NCI-H1436 treated with DMSO at 0.1 percent for 48 hours (cell line): ENCODE measurements at places on chromosomes 7 and 10.

DNA sequence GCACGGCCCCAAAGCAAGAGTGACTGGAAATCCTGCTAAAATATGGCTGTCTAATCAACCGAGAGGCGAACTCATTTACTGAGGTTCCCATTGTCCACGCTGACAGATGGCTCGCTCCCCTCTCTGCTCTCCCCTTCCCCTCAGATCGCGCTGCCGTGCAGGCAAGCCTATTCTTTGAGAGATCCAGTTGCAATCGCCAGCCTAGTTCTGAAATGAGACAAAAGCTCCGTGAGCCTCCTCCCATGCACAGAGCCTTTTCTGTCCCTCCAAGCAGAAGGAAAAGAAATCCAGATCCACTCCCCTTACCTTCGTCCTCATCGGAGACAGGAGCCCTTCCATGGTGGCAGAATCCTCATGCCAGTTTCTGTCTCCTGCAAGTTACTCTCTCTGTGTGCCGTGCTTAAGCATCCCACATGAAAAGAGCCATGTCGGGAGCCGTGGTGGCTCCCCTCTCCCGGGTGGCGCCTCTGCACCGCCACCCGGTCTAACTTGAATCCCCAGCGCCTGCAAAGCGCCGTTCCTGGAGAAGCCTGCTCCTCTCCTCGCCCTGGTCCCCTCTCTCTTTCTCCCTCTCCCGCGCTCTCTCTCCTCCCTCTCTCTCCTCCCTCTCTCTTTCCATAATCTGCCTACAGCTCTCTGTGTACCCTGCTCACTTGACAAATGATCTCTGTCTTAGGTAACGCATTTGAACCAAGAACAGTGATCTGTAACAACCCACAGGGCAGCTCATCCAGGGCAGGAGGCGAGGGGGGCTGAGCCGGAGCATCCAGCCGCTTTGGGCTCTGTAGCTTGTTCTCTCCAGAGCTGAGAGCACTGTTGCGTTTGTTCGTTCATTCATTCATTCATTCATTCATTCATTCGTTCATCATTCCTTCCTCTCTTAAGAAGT is 156.8 kb downstream of the FRMD4A start:
- no peak for DNase-seq

GRCh38 chr7:122881324-122881723 is 4.9 kb downstream of the CADPS2 start:
- DNase-seq, result no peak

DNA sequence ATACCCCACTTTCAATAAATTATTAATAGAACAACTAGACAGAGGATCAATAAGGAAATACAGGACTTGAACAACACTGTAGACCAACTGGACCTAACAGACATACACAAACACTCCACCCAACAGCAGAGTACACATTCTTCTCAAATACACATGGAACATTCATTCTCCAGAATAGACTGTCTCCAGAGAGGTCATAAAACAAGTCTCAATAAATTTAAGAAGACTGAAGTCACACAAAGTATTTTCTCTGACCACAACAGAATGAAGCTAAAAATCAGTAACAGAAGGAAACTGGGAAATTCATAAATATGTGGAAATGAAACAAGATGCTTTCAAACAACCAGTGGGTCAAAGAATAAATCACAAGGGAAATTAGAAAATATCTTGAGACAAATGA is 119.8 kb downstream of the SMURF1 start:
- DNase-seq, result no peak

DNA sequence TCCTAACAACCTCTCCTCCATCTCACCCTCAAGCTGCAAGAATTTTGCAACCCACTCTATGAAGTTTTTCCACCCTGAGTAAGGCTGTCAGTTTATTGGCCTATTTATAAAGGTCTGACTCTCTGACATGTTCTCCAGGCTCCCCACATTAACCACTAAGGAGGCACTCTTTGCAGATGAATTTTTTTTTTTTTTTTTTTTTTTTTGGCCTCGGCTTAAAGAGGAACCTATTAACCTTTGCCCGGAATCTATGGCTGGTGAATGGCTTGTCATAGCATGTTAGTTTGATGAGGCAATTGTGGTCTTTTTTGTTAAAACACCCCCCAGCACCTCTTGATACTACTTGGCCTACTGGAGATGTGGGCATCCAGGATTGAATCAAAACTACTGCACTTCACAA is 57.1 kb downstream of the TBXAS1 start:
- no peak for DNase-seq

GRCh38 chr7:46812101-46812675 is 769.7 kb downstream of the TNS3 start:
- DNase-seq, result no peak

DNA sequence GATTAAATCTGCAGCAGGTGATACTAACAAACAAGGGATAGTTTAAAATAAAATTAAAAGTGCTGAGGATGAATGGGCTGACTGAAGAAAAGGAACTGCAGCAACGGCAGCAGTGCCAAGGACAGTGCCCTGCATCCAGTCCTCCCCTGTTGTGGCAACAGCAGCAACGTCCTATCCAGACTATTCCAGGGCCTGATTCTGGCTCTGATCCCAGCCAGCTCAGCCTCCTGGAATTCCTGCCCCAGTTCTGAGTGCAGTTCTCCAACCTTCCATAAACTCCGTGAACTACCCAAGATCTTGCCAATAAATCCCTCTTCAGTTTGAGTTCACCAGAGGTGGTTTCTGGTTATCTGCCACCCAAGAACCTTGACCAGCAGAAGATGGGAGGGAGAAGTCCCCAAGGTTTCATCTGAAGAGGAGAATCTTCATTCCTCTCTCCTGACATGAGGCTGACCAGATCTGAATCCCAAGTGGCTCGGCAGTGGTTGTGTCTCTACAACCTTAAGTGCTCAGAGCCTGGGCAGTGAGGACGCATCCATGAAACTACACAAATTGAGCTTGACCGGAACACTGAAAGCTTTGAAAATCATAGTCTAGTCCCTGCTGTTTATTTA is 115.8 kb downstream of the SORBS1 start:
- no peak for DNase-seq

- DNase-seq, result no peak
These were observed 98.3 kb downstream of the CTTNBP2 start for GRCh38 chr7:117774943-117775342.

DNA sequence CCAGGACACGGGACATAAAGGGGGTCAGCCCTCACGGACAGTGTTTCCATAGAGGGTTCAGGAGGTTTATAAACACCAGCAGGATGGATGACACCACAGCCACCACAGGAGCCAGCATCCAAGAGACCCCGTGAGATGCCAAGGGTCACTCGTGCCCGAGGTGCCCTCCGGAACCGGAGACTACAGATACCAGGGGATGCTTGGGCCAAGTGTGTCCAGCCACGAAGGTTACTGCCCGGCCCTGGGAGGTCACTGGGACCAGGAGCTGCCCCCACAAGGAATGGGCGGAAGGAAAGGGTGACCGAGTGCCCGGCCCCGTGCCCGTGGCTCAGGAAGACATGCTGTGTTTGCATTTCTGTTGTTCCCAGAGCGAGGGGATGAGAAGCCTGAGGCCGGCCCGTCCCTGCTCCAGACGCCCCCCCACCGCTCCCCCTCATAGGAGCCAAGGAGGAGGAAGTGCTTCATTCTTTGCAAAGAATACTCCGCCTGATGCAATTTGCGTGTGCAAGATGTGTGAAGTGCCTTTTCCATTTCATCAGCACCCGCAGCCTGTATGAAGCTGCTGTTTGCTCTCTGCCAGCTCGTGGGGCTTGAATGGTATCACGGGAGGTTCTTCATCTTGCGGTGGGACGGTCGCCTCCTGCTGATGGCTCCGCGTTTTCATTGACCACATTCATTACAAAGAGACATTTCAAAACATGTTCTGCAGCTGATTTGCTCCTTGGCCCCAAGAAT is 176.4 kb downstream of the ELFN1 start:
- no peak for DNase-seq

- no peak for DNase-seq
These were observed 24.4 kb downstream of the TRUB1 start for GRCh38 chr10:114962441-114962840.

GRCh38 chr10:21524131-21524525 is 1.4 kb downstream of the SKIDA1 start:
- DNase-seq, result no peak

- DNase-seq, result no peak
These were observed 204.3 kb downstream of the DGKI start for GRCh38 chr7:137642472-137642871.

- DNase-seq, result no peak
These were observed 4.6 kb upstream of the OR2A14 start for GRCh38 chr7:144118341-144118740.

- DNase-seq, result no peak
These were observed 156.6 kb downstream of the CCDC3 start for GRCh38 chr10:12844811-12845483.
